HFFc6 (cell line): ENCODE measurements at places on chromosomes 5 and 9. TPM values are rescaled to one million over a fixed set of nuclear protein-coding genes. Genes with fewer than 3 reads are reported as not detected.
A peak's percentile ranks its signal among the peaks of the same experiment; 100 is the strongest.

GRCh38 chr5:51381761-51382474 lies 1.3 kb upstream of the ISL1 start:
- DNase-seq, result no peak

- DNase-seq, result peak; percentile 87
Measured at GRCh38 chr5:103450333-103451061, 112.1 kb downstream of the NUDT12 start.

GRCh38 chr9:3962496-3962895 lies 337.4 kb downstream of the GLIS3 start:
- peak; percentile 58 for DNase-seq

DNA sequence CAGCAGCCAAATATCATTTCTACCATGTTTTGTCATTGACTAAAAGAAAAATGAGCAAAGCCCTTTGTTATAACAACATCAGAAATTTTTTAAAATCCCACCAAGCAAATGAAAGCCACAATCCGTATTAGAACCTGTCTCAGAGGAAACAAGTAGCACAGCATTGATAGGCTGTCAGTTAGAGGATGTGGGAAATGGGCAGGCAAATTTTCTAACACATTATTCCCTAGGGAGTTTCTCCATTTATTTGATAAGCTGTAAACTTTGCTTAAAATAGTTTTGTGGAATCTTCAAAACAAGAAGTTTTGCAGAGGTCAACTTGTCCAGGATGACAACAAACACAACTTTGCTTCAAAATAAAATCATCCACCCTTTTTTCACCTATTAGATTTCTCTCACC lies 53.6 kb upstream of the APC start:
- no peak for DNase-seq

- DNase-seq, result no peak
Measured at GRCh38 chr9:111502506-111502905, 18.3 kb upstream of the ECPAS start.

GRCh38 chr5:142079306-142079721 lies 29.3 kb upstream of the NDFIP1 start:
- no peak for DNase-seq

GRCh38 chr5:72776684-72777083 lies 39.8 kb upstream of the TNPO1 start:
- no peak for DNase-seq

DNA sequence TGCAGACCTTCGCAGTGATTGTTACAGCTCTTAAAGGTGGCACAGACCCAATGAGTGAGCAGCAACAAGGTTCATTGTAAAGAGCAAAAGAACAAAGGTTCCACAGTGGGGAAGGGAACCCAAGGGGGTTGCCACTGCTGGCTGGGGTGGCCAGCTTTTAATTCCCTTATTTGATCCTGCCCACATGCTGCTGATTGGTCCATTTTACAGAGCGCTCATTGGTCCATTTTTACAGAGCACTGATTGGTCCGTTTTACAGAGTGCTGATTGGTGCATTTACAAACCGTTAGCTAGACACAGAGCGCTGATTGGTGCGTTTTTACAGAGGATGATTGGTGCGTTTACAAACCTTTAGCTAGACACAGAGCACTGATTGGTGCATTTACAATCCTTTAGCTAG lies 360.6 kb upstream of the DAB2 start:
- DNase-seq, result no peak

- DNase-seq, result no peak
Measured at GRCh38 chr5:160245506-160246086, 16.3 kb downstream of the FABP6 start.

DNA sequence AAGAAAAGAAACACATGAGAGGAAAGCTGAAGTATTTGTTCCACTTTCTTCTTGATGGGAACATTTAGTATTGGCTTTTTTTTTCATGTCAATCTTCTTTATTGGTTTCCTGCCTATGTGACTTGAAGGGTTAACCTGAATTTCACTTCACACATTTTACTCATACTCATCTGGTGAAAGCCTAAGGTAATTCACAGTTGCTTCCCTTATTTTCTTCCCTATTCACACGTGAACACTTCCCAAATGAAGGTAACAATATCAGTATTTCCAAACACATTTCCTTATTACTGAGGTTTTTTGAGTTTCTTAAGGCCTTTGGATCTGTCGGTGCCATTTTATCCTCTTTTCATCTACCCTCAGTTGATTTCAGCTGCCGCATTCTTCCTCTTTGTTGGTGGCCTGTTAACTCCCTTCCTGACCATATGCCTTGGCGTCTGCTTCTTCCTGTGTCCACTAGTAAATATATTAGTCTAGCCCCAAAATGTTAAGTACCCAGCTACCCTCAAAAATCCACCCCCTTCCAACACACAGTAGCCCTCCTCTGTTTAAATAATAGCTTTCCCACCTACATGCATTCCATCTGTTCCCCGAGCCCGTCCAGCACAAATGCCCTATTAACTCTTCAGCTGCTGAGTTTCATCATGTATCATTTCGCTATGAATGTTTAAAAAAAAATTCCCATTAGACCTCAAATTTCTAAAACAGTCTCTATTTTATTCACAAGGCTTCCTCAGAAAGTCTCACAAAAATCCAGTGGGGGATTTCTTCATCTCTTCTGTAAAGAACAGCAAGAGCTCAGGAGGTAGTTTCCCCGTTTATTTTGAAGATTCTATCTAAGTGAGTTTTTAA lies 97.3 kb downstream of the USP20 start:
- DNase-seq, result no peak

DNA sequence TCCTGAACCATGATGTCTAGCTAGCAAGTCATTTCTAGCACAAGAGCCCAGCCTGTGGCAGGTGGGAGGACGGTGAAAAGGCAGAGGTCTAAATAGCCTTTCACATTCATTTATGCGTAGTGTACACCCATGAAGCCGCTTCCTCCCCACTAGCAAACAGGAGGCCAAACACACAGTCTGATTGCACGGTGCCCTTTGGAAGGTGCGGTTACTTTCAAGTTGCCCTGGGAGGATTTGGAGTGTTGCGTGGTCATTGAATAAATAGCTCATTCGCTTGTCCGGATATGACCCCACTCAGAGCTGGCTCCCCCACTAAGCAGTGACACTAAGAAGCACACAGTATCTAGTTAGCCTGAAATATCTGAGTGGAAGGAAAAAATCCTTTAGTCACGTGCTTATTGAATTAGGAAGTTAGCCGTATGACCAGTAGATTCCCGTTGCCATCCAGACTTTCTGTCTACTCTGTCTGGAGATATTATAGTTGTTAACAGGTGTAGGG lies 664 bp upstream of the ARSB start:
- DNase-seq, result peak; percentile 29

DNA sequence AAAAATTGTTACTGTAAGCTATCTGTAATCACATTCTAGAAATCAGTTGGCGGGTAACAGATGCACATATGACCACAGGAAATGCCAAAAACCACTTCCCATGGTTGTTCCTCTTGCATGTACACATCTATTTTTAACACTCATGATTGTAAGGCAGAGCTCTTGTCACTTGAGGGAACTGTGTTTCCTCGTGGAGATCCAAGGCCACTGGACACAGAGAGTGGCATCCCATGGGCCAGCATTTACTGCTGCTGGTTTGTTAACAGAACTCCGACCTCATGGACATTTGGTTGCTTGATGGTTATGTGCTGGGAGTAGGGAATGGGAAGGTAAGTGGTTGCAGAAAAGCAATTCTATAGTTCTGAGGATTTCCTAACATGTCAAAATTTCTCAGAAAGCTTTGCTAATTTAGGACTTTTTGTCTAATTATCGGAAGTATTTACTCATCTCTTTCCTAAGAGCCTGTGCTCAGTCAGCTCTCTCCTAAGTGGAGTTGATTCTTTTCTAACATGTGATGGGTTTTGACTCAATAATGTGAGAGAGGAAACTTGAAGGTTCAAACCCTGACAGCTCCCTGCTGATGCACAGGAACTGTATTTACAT lies 202.0 kb upstream of the NR3C1 start:
- DNase-seq, result no peak

TAF7 gene
- total RNA-seq, result 75.2 to 98.7 TPM (median 97.5 TPM) in 3 replicates

TLE4 gene
- total RNA-seq, result 132 and 183 TPM in 2 replicates

CXCL14 gene
- total RNA-seq, result not detected in 3 replicates

GALNT12 gene
- total RNA-seq, result 0.14 TPM in 1 of 2 replicates, not detected in the other

FIBCD1 gene
- total RNA-seq, result 1.4 to 8.4 TPM (median 2.3 TPM) in 3 replicates

PRELID2 gene
- total RNA-seq, result 4.3 to 6.2 TPM (median 4.6 TPM) in 3 replicates
